ENCODE measurements at places on chromosomes 4 and X.

DNA sequence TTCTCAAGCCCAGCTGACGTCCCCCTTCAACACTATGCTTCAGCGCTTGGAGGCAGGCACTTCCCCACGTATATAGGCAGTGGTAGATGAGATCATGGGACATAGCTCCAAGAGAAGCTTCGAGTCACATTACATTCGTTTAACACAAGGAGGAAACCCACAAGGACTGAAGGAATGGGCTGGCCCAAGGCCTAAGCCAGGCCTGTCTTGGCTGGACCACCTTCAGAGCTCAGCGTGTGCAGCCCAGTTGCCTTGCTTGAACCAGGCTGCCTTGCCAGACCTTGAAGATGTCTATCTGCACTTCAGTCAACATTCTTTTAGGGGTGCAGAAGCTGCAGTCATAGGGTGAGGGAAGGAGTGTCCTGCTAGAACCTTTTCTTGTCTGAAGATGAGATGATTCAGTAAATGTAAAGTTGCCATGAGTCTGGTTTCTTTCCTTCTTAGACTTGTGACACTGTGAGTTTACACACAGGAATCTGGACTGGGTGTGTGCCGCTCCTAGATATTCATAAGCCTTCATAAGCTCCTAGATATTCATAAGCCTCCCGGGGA, 144.1 kb upstream of the RBPJ start:
- DNase-seq = no peak

- no peak for DNase-seq
These were observed 261.8 kb downstream of the KCTD8 start for GRCh38 chr4:44186850-44187246.

- no peak for DNase-seq
These were observed 97.1 kb downstream of the LDB2 start for GRCh38 chr4:16801356-16801755.

DNA sequence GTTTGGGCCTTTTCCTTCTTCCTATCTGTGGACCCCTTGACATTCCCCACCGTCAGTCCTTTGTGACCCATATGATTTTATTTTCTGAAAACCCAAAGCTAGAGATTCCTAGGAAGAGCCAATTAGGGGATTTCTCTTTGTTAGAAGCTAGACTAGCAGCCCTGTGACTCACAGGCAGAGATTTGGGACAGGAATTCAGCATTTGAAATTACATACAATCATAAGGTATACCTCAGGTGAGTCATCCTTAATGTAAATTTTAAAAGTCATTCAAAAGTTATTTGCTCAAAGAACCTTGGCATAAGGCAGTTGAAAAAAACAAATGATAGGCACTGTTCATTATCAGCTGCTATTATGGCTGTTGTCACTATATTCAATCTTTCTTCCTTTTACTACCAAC, 40.6 kb downstream of the USP26 start:
- no peak for DNase-seq

DNA sequence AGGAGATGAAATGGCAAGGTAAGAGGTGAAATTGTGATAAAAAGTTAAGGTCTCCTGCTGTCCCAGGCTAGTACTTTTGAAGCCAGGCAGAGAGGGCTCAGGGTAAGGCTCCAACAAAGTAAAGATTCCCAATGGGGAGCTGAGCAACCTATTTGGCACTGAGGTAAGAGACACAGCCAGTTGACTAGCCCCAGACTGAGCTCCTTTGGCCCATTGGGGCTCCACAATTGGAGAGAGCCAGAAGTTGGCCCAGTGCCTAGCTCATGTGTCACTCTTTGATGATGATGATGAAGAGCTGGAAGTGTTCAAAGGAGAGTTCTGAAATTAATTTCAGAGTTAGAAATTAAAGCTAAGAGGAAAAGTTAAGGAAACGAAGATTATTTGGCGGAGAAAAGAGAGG, 94.6 kb downstream of the RLIM start:
- no peak for DNase-seq

DNA sequence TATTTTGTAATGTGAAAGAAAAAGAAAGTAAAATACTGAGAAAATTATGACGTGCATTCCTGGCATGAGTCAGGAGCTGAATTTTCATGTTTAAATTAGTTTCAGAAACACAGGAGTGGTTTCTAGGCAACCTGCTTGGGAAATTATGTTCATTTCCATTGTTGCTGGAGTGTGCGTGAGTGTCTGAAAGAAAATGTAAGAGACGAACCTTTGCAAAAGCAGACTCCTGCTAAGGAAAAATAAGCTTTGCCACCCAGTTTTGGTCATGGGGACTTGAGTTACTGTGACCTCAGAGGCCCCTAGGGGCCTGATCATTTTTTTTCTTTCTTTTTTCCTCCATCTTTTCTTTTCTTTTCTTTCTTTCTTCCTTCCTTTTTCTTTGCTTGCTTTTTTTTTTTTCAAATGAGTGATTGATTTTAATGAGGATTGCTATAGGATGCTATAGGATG, 18.8 kb upstream of the CHRNA9 start:
- peak; percentile 80 for DNase-seq

DNA sequence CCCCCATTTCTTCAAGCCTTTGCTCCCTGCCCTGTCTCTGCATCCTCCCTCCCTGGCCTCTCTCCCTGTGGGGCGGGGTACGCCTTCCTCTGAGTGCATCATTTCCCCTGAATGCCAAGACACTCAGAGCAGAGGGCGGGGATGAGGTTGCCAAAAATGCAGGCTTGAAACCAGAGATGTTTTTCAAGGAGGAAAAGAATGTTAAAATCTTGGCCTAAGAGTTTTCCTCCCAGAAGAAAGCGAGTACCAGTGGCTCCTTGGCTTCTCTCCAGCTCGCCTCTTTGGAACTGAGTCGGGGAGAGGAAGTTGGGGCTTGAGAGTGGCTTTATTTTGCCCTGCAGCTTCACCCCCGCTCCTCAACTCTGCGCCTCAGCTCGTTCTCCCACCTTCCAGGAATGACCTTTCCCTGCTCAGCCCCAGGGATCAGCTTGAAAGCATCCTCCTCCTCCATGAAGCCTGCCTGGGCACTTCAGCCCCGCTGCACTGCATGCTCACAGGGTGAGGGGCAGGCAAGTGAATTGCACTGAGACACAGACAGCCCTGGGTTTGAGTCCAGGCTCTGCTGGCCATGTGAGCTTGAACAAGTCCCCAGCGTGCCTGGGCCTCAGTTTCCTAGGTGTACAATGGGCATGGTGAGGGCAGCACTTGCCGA, 57.5 kb upstream of the SORCS2 start:
- DNase-seq = no peak

- no peak for DNase-seq
These were observed 102.0 kb downstream of the CBR4 start for GRCh38 chr4:168908093-168908492.

- DNase-seq = no peak
These were observed 363.3 kb upstream of the MAGEB2 start for GRCh38 chrX:29851857-29852605.

DNA sequence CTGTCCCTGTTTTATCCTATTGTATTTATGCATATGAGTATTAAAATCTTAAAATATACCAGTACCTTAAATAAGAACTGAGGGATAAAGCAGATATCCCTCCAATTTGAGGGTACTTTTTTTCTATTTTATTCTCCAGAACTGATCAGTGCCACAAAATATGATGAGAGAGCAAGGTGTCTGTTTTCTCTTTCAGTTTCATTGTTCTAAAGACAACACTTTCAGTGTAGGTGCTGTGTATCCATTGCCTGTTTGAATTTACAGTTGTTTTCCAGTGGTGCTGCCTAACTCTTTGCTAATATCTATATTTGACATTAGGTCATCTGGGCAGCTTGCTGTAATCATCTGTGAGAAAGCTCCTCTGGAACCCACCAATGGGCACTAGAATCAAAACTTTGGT, 394.7 kb downstream of the IL1RAPL1 start:
- DNase-seq = no peak

DNA sequence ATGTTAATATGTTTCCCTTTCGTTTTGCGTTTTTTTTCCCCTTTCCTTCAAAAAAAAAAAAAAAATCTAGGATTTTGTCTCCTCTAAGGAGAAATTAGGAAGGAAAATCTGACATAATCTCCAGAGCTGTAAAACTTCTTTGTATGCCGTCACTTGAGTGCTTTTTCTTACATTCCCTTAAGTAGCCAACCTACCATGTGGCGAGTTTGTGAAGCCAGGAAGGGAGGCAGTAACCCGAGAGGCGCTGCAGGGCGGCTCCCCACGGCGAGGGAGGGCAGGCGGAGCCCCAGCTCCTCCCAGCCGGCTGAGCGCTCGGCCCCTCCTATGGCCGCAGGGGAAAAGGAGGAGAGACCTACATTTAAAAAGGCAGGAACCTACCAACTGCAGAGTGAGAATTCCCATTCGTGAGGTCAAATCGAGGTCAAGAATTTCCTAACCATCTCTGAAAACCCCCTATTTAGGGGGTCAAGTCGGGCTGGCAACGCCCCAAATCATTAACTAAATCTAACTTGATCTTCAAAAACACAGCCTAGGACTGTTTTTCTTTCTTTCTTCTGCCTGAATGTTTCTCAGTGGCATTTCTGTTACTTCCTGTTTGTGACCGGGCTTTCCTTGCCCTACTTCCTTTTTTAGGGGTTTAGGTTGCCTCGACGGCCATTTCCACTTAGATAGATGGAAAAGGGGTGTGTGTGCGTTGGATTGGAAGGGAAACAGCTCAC, 345.1 kb upstream of the KLF3 start:
- peak; percentile 50 for DNase-seq

DNA sequence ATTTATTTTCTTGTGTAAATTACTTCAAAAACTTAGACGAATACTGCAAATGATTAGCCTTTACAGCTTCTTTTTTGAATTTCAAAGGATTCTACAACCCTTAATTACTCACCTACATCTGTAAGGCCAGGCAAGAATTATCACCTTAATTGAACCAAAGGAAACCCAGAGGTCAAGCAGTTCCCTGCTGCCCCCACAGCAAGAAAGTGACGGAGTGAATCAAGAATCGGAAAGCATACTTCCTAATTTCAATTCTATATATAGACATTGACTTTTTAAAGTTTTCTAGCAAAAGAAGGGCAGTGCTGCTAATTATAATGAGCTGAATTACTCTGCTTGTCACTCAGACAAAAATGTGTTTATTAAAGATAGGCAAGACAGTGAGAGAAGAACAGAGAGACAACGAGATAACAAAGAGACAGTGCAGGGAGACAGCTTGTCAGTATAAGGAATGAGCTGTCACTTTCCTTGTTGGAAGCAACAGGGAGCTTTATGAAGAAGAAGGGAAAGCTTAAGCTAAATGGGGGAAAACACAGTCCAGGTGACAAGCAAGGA, 47.5 kb upstream of the SPANXN4 start:
- DNase-seq = no peak

- DNase-seq = no peak
These were observed 40.5 kb upstream of the ARSJ start for GRCh38 chr4:114019969-114020358.

- no peak for DNase-seq
These were observed 7.8 kb upstream of the METAP1 start for GRCh38 chr4:98987720-98988119.

DNA sequence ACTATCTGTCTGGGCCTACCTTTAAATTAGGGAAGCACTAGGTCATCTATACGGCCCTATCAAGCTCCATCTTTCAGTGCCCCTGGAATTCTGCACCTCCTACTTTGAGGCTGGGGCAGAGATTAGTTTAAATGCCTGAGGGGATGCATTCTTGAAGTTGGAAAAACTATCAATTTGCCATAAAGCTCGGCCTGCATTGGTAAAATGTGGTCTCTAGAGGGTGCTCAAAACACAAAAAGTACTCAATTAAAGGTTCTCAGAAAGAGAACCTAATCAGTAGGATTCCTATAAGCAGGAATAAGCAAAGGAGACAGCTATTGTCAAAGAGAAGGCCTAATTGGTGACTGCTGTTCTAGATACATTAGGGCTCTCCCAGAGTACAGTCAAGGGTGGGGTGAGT, 111.7 kb downstream of the AMER1 start:
- no peak for DNase-seq

- DNase-seq = no peak
These were observed 32.4 kb upstream of the TMEM131L start for GRCh38 chr4:153433754-153434105.

DNA sequence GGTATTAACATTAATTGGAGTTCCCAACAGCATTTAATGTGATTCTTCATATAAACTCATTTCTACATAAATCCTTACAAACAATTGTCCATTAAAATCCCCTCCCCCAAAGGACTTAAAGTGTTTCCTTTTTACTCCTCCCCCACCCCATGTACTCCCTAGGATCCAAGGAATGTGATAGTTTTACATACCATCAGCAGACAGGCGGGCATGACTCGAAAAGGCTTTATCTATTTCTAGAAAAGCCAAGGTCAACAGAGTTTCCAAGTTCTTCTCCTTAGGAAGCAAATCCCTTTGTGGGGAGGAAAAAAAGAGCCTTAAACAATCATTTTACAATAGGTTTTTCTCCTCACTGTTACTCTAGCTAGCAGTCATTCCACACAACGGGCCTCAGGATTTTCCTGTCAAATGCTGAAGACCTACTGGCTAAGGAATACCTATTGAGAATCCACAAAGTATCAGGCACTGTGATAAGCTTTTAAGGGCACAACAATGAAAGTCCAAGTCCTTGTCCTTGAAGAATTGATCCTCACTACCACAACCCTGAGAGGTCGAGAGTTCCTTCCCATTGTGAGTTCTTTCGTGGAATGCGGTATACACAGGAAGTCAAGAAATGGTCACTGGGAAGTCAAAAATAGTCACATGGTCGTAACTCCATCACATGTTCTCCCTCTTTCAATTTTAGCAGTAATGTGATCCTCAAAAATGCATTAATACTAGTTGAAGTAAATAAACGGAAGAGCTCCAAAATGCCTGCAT, 7.2 kb downstream of the PPM1K start:
- DNase-seq = no peak

DNA sequence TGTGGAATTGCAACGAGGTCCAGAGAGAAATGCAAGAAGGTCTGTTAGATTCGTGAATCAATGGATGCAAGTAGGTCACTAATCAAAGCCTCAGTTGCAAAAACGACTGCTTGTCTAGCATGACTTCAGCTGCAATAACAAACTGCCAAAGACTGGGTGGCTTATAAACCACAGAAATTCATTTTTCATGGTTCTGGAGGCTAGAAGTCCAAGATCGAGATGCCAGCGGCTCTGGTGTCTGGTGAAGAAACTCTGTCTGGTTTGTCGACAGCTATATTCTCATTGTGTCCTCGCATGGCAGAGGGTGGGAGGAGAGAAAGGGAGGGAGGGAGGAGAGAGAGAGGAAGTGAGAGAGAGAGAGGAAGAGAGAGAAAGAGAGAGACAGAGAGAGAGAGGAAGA, 114.7 kb downstream of the MXRA5 start:
- no peak for DNase-seq

DNA sequence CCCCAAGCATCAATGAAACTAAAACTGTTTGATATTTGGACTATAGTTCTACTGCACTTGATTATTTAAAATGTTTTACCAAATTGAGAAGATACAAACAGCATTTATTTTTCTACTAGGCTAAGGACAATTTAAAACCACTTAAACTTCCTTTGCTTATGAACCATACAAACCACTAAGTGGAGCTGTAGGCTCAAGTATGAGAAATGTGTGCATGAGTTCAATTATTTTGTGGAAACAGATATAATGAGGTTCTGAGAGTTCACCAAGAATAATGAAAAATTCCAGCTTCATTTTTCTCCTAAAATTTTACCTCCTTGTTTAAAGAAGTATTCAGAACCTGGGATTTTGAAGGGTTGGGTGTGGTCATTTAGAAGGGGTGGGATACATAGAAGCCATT, 63.1 kb downstream of the SERPINA7 start:
- DNase-seq = no peak
